ENCODE measurements at places on chromosomes 7 and 10. TPM values are rescaled to one million over a fixed set of nuclear protein-coding genes. Genes with fewer than 3 reads are reported as not detected.
A peak's percentile ranks its signal among the peaks of the same experiment; 100 is the strongest.

DNA sequence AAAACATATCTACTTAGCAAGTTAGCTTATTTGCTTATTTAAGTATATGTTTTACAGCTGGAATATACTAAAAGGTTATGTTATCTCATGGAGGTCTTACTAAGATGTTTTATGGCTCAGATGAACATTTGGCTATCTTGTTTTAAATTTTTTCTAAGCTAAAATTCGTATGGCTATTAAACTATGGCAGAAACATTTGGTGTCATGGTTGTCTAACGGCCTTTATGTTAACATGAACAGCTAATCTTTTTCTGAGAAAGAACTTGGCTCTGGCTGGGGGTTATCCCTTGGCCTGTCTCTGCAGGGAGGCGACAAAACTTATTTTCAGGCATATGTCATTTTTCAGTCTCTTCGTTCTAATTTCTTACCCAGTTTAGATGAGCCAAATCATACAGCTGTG, 101.5 kb upstream of the MTPN start:
- DNase-seq, result no peak

DNA sequence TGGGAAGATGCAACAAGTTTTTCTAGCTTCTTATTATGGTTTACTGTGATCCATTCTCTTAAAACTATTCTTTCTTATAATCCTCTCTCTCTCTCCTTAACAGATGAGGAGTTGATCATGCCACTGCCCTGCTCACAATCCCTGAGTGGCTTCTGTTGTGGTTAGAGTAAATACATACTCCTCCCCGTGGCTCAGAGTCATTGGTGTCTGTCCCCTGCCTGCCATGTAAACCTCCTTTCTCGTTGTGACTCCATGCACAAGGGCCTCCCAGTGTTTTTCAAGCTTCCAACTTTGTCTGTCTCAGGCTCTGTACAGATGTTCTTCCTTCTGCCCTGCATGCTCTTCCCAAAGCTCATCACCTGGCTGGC, 20.4 kb downstream of the CCNY start:
- DNase-seq, result peak; percentile 65

- DNase-seq, result no peak
These were observed 54.4 kb upstream of the SEC61G start for GRCh38 chr7:54813398-54813797.

The TAC1 gene
- 0.54 TPM for total RNA-seq

The LHFPL3 gene
- total RNA-seq, result not detected

DNA sequence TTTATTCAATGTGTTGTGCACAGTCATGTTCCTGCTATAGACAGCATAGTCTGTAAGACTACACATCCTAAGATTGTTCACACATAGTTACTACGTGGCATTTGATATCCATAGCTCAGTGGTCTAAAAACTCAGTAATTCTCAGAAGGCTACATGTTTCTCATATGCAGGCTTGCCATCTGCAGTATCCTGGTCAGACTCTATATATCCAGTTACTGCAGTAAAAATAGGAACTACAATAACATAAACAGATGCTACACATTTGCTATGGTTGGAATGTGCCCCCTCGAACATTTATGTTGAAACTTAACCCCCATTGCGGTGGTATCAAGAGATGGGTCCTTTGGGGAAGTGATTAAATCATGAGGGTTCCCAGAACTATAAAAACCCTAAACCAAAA, 1377.8 kb upstream of the LRRTM3 start:
- no peak for DNase-seq

DNA sequence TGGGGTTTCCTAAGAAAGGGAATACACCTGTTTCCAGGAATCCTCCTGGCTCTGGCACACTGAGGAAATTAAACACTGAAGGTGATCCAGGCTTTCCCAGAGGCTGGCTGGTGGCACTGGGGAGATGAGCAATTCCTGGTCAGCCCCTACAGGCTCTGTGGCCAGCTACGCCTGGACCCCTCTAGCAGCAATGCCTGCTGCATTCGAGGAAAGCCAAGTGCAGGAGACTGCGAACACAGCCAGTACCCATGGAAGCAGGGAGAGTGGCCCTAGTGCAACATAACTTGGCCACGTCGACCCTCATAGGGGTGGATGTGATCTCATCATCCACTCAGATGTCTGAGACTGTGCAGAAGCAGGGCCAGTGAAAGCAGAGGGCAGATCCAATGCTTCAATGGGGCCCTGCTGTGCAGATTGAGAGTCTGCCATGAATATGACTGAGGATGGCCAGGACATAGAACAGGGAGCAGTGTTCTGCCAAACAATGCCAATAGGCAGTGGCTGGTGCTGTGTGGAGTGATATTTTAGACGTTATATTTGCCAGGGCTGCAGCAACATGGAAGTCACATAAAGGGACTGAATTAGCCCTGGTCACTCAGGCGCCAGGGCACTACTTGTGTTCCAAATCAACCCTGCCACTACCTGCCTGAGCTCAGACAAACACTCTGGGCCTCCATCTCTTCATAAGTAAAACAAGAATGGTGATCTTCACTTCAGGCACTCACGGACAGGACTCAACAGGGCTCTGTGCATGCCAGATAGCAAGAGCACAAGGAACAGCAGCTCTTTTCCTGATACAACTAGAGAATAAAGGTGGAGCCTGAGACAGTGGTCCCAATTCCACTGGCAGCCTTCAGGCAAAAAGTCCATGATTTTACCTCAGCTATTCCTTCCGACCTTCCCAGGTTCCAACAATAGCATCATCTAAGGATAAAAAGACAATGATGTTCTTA, 2.4 kb downstream of the ZNF488 start:
- DNase-seq, result no peak

The ARF5 gene
- total RNA-seq, result 115 TPM

The MACROH2A2 gene
- total RNA-seq, result 4.2 TPM

The ATOH7 gene
- total RNA-seq, result not detected

GRCh38 chr10:83545901-83546391, 593.4 kb upstream of the GHITM start:
- DNase-seq, result no peak

The NKX1-2 gene
- total RNA-seq, result not detected

- no peak for DNase-seq
These were observed 88.7 kb downstream of the TMEM168 start for GRCh38 chr7:112701456-112701855.

- no peak for DNase-seq
These were observed 3.4 kb upstream of the PPP2R2D start for GRCh38 chr10:131897297-131897899.

DNA sequence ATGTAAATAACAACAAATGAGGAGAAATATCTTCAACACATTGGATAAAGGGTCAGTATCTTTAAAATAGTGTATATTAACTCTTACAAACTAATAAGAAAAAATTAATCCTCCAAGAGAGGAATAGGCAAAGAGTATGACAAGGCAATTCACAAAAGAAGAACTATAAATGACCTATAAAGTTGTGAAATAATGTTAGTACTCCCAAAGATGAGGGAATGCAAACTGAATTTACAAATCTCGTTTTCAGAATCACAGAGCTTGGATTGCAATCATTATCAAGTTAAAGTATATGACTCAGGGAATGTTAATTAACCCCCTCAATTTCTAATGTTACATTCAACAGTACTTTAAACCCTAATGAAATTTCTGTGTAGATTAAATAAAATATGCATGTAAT, 87.3 kb upstream of the TARP start:
- DNase-seq, result no peak

GRCh38 chr10:16597656-16598055, 76.0 kb upstream of the C1QL3 start:
- DNase-seq, result no peak

The KCND2 gene
- total RNA-seq, result not detected

- DNase-seq, result no peak
These were observed 51.6 kb downstream of the NUDCD3 start for GRCh38 chr7:44438816-44439215.

The CADPS2 gene
- not detected for total RNA-seq

The UTF1 gene
- not detected for total RNA-seq

The ELN gene
- total RNA-seq, result not detected

GRCh38 chr10:69201045-69201444, 19.1 kb upstream of the HKDC1 start:
- DNase-seq, result no peak

GRCh38 chr7:151648429-151648828, 128.7 kb upstream of the RHEB start:
- DNase-seq, result no peak

DNA sequence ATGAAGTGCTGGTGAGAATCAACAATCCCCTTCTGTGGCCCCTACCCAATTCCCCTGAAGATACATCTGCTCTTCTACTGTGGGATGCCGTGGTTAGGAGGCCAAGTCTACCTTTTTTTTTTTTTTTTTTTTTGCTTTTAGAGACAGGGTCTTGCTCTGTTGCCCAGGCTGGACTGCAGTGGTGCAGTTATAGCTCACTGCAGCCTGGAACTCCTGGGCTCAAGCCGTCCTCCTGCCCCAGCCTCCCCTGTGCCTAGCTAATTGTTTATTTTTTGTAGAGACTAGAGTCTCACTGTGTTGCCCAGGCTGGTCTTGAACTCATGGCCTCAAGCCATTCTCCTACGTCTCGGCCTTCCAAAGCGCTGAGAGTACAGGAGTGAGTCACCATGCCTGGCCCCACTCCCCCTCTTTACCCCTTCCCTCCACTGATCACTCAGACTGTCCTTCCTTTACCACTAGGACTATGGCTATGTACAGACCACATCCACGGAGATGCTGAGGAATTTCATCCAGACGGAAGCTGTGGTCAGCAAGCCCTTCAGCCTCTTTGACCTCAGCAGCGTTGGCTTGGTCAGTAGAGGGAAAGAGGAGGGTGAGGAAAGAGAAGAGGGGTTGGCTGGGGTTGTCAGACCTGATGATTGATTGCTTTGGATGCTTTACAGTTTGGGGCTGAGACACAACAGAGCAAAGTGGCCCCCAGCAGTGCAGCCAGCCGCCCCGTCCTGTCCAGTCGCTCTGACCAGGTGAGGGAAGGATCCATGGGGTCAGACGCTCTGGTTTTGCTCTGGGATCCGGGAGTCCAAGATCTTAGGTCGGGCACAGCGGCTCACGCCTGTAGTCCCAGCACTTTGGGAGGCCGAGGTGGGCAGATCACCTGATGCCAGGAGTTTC, 1.8 kb downstream of the AP4M1 start:
- DNase-seq, result no peak

The CDK14 gene
- 0.80 TPM for total RNA-seq

DNA sequence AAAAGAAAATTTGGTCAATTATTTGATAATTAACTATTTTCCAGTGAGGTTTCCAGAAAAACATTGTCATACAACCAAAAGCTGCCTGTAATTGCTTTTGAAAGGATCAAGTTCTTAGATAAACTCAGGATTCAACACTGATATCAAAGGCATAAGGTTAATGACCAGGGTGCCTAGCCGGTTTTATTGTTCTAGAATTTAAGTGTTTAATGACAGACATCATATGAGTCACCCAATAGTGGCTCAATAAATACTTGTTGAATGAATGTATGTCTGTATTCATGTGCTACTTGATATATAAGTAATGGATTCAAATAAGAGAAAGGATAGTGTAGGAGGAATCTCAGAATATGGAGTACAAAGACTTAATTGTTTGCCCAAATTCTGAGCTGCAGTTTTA, 196.1 kb upstream of the LRGUK start:
- DNase-seq, result no peak

The BNIP3 gene
- total RNA-seq, result 200 TPM

DNA sequence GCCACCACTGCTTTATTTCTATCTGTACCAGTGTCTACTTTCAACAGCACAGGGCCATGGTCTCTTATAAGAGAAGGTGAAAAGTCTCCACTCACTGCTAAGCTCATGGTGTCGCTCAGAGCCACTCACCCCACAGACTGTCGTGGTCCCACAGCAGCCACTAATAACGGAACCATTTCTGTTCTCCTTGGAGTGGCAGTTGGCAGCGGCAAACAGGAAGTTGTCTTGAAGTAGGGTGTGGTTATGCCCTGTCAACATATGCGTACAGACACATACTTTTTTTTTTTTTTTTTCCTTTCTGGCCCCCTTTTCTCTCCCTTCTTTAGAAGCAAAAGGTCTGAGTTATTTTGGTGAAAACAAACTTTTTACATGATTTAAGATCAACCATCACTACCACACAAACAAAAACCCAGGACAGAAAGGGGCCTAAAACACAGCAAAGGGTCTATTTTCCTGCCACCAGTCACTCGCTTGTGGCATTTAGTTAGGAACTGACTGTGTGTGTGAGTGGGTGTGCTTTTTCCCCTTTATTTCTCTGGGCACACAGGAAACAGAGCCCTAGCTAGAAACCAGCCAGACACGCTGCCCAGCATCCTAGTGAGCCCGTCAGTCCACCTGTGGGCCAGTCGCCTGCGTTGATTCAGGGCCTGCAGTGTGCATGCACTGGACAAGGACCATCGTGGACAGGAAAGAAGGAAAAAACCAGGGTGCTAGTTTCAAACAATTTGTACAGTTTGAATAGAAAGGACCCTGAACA, 96.7 kb upstream of the EFCAB10 start:
- peak; percentile 81 for DNase-seq

DNA sequence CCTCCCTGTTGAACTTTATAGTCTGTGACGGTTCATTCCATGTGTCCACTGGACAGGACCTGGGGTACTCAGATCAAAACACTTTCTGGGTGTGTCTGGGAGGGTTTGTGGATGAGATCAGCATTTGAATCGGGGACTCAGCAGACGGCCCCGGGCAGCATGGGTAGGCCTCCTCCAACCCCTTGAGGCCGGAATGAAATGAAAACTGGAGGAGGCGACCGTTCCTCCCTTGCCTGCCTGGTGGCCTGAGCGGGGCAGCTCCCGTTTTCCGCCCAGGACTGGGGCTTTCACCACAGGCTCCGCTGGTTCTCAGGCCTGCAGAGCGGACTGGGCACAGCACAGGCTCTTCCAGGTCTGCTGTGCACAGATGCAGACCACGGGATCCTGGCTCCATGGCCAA, 247.7 kb downstream of the MAD1L1 start:
- DNase-seq, result no peak

- DNase-seq, result no peak
These were observed 757.0 kb upstream of the C7orf33 start for GRCh38 chr7:147833557-147833956.

GRCh38 chr10:9926881-9927280, 1090.8 kb upstream of the CELF2 start:
- DNase-seq, result no peak

GRCh38 chr10:5628451-5629302, 37.7 kb downstream of the ASB13 start:
- DNase-seq, result peak; percentile 56

- DNase-seq, result no peak
These were observed 67.4 kb downstream of the ZNF438 start for GRCh38 chr10:30963992-30964930.

GRCh38 chr7:28920424-28920823, 37.7 kb downstream of the TRIL start:
- DNase-seq, result no peak

The ARHGAP19 gene
- total RNA-seq, result 55.9 TPM

- DNase-seq, result peak; percentile 55
These were observed 30.2 kb upstream of the C10orf53 start for GRCh38 chr10:49649294-49649693.

The AEBP1 gene
- 18.3 TPM for total RNA-seq

DNA sequence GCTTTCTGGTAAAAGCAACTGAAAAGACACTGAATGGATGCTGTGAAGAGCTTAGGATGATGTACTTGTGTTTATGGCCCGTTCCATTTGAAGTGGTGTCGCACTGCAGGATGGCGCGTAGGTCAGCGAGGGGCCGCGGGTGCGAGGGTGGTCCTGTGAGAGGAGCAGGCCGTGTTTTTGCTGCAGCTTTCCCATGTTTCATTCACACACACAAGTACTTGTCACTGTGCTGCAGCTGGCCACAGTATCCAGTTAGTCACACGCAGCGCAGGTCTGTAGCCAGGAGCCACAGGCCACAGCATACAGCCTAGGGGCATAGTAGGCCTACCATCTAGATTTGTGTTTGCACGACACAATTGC, 23.2 kb downstream of the WIPI2 start:
- no peak for DNase-seq

The EN2 gene
- not detected for total RNA-seq

Data from activated CD4-positive, alpha-beta T cell treated with anti-CD3 and anti-CD28 coated beads for 36 hours (primary cell).